ENCODE measurements at places on chromosomes 12 and 14.
A peak's percentile ranks its signal among the peaks of the same experiment; 100 is the strongest.

DNA sequence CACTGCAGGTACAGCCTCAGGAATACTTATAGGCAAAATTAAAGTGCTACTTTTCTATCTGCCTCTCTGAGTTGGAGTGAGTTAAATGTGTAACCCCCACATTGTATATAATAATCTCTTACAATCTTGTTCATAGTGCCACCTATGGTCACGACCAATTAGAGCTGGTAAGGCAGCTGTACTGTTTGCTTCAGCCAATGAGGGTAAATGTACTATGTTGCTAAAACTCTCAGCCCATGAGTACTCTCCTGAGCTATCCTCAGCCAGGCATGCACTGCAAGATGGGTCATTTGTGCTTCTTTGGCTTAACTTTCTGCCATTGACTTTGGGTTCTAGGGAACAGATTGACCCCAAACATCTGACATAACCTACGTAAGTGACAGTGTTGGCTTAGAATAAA lies 15.0 kb upstream of the MDM2 start:
- DNase-seq = no peak

- no peak for DNase-seq
Measured at GRCh38 chr14:27181333-27181732, 583.5 kb upstream of the NOVA1 start.

GRCh38 chr12:15605881-15606590 lies 183.2 kb downstream of the EPS8 start:
- DNase-seq = no peak

DNA sequence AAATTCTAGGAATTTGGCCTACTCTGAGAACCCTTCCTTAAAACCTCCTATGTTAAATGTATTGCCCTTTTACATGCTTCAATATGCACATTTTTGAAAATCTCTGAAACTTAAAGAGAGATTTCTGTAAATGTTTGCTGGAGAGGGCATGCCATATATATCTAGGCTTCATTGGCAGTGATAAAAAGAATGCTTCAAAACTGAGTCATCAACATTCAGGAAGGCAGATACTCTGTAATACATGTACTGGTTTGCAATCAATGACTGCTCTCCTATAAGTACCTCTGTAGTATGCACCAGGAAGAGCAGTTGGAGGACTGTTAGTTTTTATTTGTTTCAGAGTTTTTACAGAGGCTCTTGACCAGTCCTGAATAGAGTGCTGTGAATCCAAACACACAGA lies 739.9 kb downstream of the SLC16A7 start:
- no peak for DNase-seq

- no peak for DNase-seq
Measured at GRCh38 chr12:93122569-93123091, 193.5 kb upstream of the EEA1 start.

DNA sequence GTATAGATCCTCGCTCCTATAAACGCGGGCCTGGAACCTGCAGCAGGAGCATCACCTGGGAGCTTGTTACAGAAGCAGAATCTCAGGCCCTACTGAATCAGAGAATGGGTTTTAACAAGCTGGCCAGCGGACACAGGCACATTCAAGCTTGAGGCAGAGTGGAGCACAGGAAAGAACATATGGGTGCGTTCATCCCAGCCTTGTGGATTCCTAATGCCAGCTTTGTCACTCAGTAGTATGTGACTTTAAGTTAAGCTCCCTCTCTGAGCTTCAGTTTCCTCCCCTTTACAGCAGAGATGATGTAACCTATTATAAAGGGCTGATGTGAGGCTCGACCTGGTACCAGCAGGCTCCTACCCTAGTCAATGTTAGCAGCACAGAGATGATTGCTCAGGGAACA lies 204.9 kb downstream of the ZFP36L1 start:
- no peak for DNase-seq

DNA sequence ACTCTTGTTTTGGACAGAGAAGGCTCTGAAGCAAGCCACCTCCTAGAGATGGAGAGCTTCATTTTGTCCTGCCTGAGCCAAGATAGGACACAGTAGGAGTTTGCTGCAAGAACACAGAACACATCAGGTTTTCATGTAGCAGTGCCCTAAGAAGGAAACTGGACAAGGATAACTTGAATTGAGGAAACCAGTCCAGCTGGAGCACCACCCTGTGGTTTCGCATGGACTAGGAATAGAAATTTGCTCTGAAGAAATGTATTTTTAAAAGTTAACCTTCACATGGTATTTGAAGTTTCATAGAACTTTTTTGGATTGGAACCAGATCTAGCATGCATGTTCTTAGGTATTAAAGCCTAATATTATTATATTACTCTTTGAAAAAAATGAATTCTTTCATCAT lies 68.8 kb downstream of the RERG start:
- DNase-seq = no peak

DNA sequence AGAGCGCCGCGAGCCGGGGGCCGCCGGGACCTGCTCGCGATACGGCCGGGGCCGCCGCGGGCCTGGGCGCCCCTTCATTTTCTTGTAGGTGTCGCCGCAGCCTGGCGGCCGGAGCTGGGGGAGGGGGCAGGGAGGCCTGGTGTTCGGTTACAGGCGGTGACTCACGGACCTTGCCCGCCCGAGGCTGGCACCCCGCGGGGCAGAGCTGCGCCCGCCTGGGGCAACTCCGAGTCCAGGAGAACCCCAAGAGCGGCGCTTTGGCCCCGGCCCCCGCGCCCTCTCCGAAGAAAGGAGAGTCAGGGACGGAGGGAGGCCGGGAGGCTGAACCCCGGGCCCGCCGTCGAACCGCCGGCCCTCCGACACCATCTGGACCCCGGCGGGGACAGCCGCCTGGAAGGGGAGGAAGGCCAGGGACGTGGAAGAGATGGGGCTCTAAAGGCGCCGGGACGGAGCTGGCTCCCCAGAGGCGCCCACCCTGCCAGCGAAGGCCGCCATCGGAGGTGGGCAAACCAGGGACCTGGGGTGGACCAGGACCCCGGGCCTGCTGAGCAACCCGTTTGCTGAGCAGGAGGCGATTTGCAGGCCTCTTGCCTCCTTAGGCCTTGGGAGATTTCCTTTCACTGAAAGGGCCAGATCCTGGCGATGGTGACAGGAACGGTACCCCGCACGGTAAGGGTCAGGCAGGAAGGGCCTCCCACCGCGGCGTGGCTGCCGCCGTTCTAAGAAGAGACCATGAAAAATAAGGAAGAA lies 843 bp upstream of the NUAK1 start:
- peak; percentile 81 for DNase-seq

- DNase-seq = no peak
Measured at GRCh38 chr14:77526266-77526665, 27.6 kb upstream of the ISM2 start.

DNA sequence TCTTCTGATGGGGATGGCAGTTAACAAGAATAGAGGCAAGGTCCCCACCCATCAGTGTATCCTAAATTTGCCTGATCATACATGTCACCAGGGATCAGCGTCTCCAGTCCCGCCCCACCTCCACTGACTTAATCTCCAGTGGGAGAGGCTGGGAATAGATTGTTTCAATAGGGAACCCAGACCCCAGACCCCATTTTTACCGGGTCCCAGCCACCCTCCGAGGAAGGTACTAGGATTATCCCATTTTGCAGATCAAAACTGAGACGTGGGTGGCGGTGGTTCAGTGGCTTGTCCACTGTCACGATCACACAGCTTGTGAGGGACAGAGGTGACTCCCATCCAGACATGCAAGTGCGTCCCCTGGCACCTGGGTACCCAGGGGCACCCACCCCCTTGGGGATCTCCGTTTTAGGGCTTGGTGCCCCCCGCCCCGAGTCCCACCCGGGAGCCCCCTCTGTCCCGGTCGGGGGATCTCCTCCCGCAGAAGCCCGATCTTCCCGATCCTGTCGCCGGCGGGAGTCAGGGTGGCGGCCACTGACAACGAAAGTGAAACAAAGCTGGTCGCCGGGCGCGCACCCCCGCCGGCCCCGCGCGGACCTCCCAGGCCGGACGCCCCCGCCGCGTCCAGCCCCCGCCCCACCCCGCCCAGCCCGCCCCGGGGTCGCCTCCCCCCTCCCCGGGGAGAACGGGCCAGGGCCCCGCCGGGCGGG lies 523 bp downstream of the WSB2 start:
- DNase-seq = no peak

DNA sequence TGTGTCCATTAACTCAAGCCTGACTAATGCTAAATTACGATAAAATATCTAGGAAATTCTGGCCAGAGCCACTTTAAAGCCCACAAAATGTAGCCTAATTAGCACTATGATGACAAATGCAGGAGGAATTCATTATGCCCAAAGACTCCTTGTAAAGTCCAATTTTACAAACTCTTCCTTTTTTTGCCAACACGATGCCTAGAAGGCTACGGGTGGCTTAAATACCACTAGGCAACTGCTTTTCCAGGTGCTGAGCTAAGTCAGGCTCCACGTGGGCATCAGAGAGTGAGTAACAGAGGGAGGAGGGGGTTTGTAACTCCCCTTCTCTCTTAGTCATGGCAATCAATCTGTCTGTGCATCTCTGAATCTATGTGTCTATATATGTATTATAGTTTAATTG lies 172.4 kb upstream of the NTF3 start:
- DNase-seq = no peak

- DNase-seq = no peak
Measured at GRCh38 chr12:18145924-18146323, 55.9 kb upstream of the RERGL start.

DNA sequence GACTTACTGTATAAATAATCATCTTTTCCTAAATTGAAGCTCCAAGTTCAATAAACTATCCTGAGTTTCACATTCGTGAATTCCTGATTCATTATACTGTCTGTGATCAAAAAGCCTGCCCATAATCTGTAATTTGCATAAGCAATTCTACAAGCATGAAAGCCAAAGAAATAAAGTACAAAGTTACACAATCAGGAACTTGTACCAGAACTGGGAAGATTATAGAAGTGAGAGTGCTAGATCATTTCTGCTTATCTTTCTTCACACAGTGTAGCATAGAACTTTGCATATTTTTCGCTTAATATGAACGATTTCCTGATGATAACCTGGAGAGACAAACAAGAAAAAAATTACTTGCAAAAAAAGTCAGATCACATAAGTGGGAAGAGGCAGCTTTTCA lies 308.2 kb downstream of the C12orf50 start:
- no peak for DNase-seq

DNA sequence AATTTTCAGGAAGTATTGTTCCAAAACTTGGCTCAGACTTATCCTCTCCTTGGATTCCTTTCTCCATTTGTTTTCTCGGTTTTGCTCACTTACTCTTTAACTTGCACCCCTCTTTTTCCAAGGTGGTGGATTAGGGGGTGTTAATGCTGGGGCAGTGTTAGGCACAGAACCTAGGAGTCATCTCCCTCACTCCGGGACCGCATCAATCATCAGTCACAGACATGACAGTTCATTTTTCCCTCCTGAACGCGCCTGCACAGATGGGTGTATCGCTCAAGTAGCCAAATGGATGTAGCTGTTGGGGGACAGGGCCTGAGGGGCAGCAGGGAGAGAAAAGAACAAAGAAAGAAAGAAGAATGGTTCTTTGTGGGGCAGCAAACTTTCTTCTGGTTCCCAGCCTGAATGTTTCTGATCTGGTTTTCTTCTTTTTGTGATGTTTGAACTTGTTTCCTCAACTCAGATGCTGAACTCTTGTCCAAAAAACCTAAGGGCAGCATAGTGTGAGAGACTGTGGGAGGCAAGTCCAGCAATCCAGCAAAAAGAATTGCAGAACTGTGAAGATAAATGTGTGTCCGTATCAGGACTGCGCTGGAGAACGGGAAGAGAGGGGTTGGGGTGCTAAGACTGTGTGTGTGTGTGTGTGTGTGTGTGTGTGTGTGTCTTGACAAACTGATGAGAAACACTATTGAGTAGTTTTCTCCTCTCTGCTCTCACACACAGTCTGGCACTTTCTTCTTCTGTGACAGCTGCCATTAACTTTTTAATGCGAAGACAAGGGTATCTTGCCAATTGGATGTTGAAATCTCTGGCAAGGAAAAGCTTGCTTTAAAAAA lies 131.1 kb downstream of the FBXL14 start:
- DNase-seq = no peak

GRCh38 chr12:76238688-76239087 lies 109.5 kb downstream of the BBS10 start:
- DNase-seq = no peak

GRCh38 chr12:108295641-108296040 lies 43.5 kb downstream of the CMKLR1 start:
- no peak for DNase-seq

DNA sequence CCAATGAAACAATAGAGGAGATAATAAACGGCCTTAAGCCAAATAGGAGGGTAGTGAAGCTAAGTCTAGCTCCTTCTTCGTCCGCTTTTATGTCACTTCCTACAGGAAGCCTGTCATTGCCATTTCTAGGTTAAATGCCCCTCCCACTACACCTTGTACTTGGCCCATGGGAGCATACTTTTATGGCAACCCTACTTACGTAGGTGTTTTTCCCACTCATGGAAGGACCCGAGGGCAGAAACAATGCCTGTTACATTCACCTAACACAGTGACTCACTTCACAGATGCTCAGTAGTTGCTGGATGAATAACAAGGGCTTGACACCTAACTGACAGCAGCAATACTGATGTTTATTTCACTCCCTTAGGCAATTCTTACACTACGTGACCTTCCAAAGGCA lies 44.5 kb downstream of the ALKBH1 start:
- DNase-seq = no peak

DNA sequence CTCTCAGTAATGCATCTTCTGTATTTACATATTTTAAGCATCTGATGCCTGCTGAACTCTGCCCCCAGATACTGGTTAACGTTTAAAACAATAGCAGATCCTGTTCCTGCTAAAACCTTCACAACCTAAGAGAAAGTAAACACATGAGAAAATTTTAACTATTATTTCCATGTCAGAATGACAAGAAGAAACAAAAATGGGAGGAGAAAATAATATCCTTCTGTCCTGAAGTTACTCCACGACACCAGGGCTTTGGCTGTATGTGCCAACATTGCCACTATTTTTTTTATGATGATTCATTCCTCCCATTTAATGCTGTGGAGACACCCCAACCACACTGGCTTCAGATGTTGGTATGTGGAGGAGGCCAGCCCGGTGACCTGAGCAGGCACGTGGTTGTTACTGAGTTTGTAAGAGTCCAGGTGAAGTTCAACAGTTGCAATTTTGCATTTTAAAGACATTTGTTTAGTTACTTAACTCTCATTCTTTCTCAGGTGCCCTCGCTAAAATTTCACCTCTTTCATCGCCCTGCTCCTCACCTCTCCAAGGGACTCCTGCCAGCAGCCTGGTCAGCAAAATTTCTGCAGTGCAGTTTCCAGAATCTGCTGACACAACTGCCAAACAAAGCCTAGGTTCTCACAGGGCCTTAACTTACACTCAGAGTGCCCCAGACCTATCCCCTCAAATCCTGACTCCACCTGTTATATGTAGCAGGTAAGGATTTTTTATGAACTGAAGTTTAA lies 65.5 kb upstream of the SLCO1C1 start:
- DNase-seq = no peak

DNA sequence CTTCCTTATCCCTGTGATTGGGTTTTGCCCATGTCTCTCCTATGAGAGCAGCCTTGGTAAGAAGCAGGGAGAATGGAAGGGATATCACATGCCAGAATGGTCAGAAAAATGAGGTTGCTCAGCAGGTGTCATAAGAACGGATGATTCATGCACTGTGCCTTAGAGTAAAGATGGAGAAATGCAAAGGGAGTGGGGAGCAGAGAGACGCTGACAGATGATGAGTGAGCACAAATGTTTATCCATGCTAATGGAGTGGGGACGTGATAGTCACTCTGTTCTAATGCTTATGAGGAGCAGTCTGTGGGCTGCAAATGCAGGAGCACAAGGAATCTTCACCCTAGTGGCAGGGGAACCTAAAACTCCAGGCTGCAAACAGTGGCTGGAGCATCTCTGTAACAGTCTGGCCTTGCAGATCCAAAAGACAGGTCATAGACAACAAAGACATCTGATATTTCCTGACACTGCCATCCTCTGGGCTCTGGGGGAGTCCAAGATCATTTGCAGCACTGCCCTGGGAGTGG lies 243.2 kb downstream of the CACNA1C start:
- DNase-seq = no peak

- no peak for DNase-seq
Measured at GRCh38 chr14:74402401-74403251, 23.4 kb downstream of the SYNDIG1L start.
